ENCODE measurements at places on chromosomes 5 and 9. TPM values are rescaled to one million over a fixed set of nuclear protein-coding genes. Genes with fewer than 3 reads are reported as not detected.
A peak's percentile ranks its signal among the peaks of the same experiment; 100 is the strongest.

AGTPBP1 gene
- 24.5 TPM for total RNA-seq

DNA sequence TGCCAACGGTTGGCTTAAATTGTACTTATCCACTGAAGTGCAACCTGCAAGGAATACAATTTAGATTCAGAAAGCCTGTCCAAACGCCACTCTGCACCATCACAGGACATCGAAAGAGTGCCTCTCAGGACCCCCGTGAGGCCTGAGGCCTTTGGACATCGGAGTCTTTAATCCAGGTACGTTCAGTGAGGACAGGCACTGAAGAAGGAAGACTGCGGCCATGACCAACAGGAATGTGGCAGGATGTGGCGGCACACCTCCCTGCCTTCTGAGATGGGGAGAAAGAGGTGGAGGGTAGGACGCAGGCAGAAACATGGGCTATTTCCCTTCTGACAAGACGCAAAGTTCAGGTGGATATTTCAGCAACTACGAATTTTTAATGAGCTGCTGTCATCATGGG, 205.8 kb downstream of the FANCC start:
- no peak for DNase-seq

DNA sequence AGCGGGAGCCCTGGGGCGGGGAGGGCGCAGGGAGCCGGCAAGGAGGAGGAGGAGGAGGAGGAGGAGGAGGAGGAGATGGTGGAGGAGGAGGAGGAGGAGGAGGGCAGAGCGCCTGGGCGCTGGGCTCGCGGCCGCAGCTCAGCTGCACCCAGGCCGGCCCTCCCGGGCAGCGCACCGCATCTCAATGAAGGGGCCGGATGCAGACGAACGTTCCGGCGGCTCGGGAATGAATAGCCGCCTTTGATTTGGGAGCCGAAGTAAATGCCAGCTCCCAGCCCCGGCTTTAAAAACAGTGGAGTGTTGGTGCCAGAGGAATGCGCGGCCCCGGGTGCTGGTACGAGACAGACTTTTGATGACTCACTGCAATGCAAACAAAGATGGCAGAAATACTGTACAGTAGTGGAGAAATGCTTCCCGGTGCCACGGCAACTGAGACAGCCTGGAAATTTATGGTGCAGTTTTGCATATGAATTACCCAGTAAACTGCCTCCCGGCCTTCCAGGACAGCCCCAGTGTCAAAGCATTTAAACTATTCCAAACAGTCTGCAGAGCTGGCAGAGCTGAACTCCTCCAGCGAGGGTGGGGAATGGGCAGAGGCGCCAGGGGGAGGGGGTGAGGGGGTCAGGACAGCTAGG, 43.1 kb downstream of the NACC2 start:
- DNase-seq, result peak; percentile 43

ZNG1A gene
- total RNA-seq, result 27.8 TPM

GRCh38 chr5:128093368-128093767, 9.8 kb downstream of the SLC12A2 start:
- no peak for DNase-seq

PKD2L2 gene
- not detected for total RNA-seq

GRCh38 chr5:627840-628239, 15.7 kb downstream of the CEP72 start:
- no peak for DNase-seq

GRCh38 chr5:74183041-74183440, 457.5 kb downstream of the ENC1 start:
- DNase-seq, result no peak

DNA sequence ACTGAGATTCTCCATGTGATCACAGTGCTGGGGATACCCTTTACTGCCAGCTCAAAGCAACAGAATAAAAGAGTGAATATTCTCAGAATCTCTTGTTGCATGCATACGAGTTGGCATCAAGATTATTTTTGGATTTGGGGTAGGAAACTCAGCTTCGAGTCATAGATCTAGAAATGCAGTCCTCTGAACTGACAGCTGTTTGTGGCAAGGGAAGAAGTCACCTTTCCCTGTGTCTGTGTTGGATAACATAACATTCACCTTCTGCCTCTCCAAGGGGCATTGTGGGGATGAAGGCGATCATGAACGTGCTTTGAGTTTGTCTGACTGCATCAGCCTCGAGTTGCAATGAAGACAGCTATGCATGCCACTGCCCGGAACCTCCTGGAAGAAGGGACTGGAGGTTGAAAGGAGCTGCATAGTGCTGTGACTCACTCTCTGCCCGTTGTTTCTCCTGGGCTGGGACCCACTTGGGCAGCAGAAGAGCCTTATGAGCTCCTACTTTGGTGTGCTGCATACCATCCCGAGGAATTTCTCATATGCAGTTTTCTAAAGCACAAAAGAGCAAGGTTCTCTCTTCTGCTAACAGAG, 231.7 kb downstream of the ARHGAP26 start:
- no peak for DNase-seq

ZNF618 gene
- total RNA-seq, result 15.8 TPM

DMRTA1 gene
- 0.35 TPM for total RNA-seq

DNA sequence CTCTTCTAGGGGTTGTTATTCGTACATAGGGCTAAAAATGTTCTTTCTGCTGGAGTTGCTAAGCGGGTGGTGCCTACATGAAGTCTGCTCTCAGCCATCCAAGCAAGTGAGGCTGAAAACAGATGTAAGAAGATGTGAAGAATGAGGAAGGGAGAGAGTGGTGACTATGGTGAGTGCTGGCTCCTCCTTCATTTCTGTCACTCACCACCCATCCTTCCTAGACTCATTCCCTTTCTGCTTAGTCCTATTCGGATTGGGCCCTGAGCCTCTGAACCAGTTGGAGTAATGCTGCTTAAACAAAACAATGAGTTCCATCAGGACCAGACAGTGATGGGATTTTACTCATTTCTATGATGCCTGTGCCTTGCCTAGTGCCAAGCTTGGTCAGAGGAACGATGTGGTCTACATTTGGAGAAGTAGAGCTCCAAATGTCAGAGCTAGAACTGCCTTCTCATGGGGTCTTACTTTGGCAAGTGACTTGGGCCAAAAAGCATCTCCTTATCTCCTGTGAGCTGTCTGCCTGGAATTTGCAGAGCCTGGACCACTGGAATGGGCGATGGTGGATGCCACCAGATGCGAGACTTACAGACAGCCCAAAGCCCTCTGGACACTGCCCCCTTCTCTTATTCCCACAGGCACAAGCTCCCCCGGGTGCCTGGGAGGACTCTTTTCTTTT, 192.9 kb downstream of the FBXL7 start:
- no peak for DNase-seq

GRCh38 chr5:149415066-149415967, 36.2 kb upstream of the IL17B start:
- DNase-seq, result no peak

DNA sequence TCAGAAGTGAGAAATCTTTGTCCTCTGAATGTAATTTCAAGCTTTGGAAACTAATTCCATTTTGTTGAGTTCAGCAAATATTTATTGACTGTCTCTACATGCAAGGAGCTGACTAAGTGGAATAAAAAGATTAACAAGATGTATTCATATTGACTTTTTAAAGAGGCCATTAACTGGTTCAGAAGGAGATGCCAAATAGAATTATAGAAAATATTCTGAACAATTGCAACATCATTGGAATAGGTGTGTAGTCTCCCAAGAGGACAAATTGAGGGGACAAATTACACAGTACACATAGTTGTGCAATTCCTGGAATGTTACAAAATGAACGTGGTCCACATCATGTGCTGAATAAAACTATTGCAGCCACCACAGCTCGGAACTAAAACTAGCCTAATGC, 224.2 kb downstream of the NPR3 start:
- DNase-seq, result no peak

DNA sequence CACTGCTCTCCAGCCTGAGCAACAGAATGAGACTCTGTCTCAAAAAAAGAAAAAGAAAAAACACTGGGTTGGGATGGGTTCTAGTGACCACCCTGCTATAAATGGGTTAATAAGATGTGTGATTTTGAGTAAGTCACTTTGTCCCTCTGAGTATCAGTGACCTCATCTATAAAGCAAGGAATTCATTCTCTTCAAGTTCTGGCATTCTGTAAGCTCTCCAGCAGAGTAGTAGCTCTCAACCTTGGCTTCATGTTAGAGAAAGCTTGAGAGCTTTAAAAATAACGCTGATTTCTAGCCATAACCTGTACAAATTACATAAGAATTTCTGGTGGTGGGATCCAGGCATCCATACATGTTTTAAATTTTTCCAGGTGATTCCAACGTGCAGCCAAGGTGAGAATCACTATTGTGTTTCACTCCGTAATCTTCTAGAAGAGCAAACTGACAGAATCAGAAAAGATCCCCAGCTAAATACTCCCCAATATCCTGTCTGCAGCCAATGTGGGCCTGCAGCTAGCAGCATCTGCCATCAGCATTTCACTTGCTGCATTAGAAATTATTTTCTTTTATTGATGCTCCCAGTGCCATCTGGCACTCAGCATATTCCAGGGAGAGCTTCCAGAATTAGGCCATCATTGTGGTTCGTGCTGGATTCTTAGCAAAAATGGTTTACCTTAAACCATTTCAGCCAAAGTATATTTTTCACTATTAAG, 109.4 kb downstream of the FEM1C start:
- no peak for DNase-seq

Measured in pulmonary artery endothelial cell (primary cell).